ENCODE measurements at places on chromosomes 12 and 14. TPM values are rescaled to one million over a fixed set of nuclear protein-coding genes. Genes with fewer than 3 reads are reported as not detected.

LPAR5 gene
- not detected for total RNA-seq

ARF3 gene
- total RNA-seq, result 87.7 TPM

- H3K36me3 ChIP-seq, result no peaks in the 10 kb centered on the region
- no peak overlapping the region for H3K27ac ChIP-seq
- DNase-seq, result no peak
- no peak overlapping the region for H3K4me3 ChIP-seq
- H3K27me3 ChIP-seq, result peaks cover 11% of the 10 kb centered on the region
Measured at GRCh38 chr12:113071135-113072112, 14.9 kb downstream of the DTX1 start.

DNA sequence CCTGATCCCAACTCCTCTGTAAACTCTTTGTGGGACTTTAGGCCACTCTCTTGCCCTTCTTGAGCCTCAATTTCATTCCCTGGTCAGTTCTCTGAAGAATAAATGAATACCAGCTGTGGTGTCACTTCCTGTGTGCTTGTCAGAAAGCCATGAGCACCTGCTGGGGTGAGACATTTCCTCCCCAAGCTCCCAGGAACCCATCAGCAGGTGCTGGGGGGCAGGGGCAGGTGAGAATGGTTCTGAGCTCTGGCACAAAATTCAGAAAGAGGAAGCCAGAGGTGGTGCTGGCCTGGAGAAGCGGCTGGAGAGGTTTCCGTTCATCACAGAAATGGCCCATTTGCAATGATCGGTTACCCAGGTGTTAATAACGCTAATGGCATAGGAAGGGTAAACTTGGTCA is 14.9 kb downstream of the LHX5 start:
- no peaks in the 10 kb centered on the region for H3K4me1 ChIP-seq
- peaks cover 22% of the 10 kb centered on the region for H3K27me3 ChIP-seq
- no peak for DNase-seq
- no peaks in the 10 kb centered on the region for H3K36me3 ChIP-seq
- no peak overlapping the region for H3K27ac ChIP-seq

GRCh38 chr12:106265116-106265515 is 17.3 kb upstream of the CKAP4 start:
- no peak for DNase-seq
- H3K4me1 ChIP-seq, result no peaks in the 10 kb centered on the region
- H3K4me3 ChIP-seq, result no peak overlapping the region
- H3K27me3 ChIP-seq, result no peaks in the 10 kb centered on the region

DNA sequence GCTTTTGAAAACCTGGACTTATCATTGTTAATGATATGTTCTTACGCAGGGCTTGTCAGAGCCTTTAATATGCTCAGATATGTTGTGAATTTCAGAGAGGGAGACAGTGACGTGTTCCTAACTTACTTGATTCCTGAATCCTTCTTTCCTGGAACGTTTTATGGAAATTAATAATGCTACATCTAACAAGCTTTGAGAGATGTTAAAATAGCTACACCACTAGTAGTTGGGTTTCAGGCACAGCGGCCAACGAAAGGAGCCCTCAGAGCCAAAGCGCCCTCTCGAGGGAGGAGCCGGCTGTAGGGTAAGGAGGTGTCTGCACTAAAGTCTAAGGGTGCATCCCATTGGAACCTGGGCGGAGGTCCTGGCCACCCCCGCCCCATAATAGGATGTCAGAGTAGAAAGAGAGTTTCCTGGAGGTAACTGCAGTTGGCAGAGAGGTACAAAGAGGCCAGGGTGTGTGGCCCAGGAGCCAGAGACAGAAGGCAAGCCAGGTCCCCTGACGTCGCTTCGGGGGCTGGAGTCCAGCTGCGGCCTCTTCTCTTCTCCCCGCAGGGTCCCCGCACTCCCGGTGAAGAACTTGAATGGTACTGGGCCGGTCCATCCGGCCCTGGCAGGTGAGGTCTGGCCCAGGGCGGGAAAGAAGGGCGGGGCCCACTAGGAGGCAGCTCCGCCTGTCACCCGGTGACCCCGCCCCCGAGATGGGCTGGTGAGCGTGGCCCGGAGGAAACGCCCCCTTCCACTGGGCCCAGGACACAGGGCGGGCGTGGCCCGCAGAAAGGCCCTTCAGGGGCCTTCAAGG is 36.3 kb downstream of the DTX1 start:
- peaks cover 14% of the 10 kb centered on the region for H3K27me3 ChIP-seq
- DNase-seq, result peak; percentile 22
- H3K36me3 ChIP-seq, result no peaks in the 10 kb centered on the region
- H3K4me3 ChIP-seq, result no peak overlapping the region
- no peaks in the 10 kb centered on the region for H3K4me1 ChIP-seq

DNA sequence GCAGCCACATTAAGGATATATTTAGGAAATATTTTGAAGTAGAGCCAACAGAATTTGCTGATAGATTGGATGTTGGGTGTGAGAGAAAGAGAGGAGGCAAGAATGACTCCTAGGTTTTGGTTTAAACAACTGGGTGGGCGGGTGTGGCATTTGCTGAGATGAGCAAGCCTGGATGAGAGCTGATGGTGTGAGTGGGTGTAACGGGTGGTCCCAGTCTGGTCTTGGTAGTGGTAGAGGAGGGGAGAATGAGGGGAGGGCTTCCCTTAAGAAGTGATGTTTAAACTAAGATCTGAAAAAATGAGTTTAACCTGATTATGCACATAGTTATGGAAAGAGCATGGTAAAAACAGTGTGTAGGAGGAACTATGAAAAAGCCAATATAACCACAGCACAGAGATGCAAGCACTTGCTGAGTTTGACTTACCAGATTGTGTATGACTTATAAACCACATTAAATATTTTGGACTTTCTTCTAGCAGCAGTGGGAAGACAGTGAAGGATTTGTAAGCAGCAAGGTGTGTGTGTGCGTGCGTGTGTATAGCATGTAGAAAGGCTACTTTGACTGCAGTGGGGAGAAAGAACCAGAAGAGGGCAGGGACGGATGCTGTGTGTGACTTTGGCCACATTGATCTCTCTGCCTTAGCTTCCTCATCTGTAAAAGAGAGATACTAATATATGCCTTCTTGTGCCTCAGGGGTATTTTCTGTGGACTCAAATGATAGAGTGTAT is 139.7 kb downstream of the PRIMA1 start:
- H3K27ac ChIP-seq, result no peak overlapping the region
- no peaks in the 10 kb centered on the region for H3K4me1 ChIP-seq
- peak; percentile 10 for DNase-seq
